ENCODE measurements at places on chromosomes 7 and 10.

- no peak for DNase-seq
These were observed 51.1 kb downstream of the ELFN1 start for GRCh38 chr7:1721047-1721690.

DNA sequence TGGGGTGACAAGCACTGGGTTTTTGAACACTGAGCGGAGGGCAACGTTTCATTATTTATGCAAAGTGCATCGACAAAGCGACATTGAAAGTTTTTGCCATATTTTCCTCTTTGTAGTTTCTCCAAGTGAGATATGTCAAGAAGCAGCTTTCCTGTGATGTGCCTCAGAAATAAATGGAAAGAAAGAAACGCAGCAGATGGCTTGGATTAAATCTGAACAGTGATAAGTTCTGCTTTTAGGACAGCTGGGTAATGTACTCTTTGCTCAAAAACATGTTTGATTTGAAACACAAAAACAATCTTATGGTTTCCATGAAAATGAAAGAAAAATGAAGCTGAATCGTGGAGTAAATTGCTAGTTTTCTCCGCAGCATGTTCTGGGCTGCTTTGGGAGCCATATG, 166.3 kb downstream of the PTPRN2 start:
- no peak for DNase-seq

DNA sequence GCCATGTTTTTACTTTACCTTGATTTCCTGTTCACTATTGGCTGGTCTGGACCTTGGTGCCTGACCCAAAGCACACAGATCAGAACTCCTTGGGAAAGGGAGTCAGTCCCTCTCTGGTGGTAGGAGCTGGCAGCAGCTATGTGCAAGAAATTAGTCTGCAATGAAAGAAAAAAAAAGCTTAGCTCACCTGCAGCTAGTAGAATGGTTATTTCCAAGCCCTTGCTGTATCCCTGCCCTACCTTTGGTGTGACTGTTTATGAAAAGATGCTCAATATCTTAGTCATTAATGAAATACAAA, 68.1 kb upstream of the PAPSS2 start:
- DNase-seq, result no peak

GRCh38 chr10:11373717-11374171, 237.7 kb downstream of the USP6NL start:
- DNase-seq, result peak; percentile 6

DNA sequence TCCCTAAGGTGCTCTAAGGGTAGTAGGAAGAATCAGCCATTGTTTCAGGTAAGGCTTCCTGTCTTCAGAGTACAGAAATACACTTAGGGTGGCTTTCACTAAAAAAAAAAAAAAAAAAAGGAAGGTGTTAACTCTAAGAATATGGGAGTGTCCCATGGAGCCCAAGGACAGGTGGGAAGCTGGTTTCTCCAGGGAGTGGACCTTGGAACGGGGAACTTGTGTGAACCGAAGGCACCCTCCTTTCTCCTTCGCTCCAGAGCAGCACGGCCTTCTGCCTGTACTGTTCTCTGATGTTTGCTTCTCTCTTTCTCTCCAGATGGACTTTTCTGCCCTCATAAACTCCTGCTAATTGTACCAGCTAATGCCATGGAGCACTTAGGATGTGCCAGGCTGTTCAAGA, 6.2 kb downstream of the OPALIN start:
- DNase-seq, result no peak

GRCh38 chr10:60798031-60798430, 19.8 kb downstream of the CDK1 start:
- no peak for DNase-seq

DNA sequence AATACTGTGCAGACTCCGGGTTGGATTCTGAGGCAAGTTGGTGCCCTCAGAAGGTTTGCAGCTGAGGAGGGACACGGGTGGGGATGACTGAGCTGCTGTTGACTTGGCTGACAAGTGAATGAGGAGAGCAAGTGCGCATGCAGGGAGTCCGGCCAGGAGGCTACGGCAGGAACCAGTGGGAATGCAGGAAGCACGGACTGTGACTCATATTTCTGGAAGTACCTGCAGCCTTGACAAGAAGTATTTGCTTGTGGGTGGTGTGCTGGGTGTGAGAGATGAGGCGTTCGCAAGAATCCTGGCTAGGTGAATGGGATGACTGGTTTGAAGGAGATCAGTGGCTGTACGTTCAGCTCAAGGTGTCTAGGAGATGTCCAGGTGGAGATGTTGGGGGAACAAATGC, 30.8 kb upstream of the FXYD4 start:
- no peak for DNase-seq

DNA sequence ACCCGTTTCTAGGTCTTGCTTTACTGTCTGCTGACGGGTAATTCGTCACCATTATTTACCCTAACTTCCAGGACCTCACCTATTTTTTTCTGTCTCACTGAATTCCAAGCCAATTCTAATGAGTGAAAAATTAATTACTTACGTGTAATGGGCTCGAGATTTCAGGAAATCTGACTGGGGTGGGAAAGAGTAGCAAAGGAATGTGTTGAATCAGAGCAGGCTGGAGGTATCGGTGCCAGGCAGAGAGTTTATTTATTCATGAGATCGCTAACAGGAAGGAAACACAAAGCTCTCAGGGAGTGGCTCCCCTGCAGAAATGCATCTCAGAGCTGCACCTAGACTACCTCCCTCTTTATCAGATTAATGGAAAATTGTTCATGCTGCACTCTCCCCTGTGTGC, 4.0 kb upstream of the DIP2C start:
- DNase-seq, result peak; percentile 30

GRCh38 chr10:13637303-13637856, 50.6 kb downstream of the PRPF18 start:
- DNase-seq, result no peak

DNA sequence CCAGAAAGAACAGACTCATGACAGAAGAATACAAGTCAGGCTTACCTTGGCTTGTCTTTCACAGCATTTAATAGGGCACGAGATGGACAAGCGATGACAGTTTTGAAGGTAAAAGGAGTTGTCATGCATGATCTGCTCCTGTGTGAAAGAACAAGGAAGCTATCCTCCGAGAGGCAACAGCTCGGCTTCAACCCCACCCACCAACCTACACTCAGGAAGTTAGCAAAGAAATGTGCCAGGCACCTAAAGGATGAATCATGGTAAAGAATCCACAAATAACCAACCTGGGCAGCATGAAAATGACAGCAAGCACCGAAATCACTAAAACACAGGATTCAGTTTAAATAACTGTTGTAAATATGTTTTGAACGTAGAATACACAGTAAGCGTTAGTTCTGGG, 700.2 kb downstream of the TYW1 start:
- no peak for DNase-seq

- DNase-seq, result peak; percentile 72
These were observed 290 bp downstream of the MALRD1 start for GRCh38 chr10:19048891-19049290.

GRCh38 chr10:128068398-128069285, 57.6 kb downstream of the MKI67 start:
- DNase-seq, result no peak

- DNase-seq, result peak; percentile 46
These were observed 19.6 kb upstream of the CFAP46 start for GRCh38 chr10:132961787-132962622.

GRCh38 chr7:12518920-12519681, 51.4 kb upstream of the SCIN start:
- no peak for DNase-seq

All from NCI-H1417 (cell line).